ENCODE measurements at places on chromosomes 12 and 14. TPM values are rescaled to one million over a fixed set of nuclear protein-coding genes. Genes with fewer than 3 reads are reported as not detected.

DNA sequence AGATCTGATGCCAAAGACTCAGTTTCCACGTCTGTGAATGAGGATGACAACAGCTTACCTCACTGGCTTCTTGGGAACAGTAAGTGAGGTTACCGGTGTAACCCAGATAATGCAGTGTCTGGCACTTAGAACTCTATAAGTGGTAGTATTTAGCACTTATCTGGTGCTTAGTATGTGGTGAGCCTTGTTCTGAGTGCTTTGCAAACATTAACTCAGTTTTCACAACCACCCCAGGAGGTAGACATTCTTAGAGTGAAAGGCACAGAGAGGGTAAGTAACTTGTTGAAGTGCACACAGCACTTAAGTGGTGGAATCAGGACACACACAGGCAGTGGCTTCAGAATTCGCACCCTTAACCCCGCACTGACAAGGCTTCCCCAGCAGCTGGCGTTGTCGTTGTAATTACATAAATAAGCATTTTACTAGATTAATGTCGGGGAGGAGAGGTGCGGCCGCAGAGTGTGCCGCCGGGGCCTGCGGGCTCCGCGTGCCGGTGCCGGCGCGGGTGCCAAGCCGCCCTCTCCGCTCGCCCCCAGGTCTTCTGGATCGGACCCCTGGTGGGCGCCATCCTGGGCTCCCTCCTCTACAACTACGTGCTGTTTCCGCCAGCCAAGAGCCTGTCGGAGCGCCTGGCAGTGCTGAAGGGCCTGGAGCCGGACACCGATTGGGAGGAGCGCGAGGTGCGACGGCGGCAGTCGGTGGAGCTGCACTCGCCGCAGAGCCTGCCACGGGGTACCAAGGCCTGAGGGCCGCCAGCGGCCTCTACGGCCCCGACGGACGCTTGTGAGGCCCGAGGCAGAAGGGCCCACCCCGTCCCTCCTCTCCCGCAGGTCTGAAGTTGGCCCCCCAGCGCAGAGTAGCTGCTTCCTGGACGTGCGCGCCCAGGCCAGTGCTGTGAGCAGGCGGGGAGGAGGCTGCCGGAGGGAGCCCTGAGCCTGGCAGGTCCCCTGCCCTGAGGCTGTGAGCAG is 4.6 kb downstream of the AQP2 start:
- no peak for DNase-seq

DNA sequence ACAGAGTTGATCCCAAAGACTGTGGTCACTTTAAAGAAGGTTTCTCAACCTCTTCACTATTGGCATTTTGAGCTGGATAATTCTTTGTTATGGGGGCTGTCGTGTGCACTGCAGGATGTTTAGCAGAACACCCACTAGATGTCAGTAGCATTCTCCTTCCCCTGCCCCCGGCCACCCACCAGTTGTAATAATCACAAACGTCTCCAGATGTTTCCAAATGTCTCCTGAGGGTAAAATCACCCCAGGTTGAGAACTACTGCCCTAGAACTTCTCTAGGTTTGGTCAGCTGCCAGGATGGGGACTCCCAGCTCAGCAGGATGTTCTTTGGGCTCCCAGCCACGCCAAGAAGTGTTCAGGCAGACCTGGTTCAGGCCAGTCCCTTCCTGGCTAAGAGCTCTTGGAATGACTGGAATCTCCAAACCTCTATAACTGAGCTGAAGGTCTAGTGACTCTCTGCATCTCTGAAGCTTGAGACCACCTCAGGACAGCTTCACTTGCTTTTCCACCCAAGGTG is 12.5 kb upstream of the AJUBA start:
- DNase-seq: no peak

GRCh38 chr12:131176926-131177325 is 223.2 kb downstream of the ADGRD1 start:
- DNase-seq: no peak

GRCh38 chr12:56413392-56413791 is 35.8 kb downstream of the TIMELESS start:
- DNase-seq: no peak

- DNase-seq: no peak
These were observed 70.7 kb downstream of the CDK17 start for GRCh38 chr12:96329545-96329944.

- DNase-seq: no peak
These were observed 127.4 kb upstream of the ATP2B1 start for GRCh38 chr12:89836026-89836425.

DNA sequence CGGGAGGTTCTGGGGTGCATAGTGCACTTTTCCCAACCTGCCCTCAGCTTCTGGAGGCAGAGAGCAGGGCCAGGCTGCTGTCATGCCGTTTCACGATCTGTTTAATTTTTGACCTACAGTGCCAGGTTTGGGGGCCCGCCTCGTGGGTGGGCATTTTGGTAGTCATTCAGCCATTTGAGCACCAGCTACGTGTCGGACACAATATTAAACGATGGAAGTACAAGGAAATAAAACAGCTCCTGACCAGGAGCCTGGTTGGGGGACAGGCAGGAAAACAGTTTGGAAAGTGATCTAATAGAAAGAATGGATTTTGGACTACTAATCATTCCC is 708 bp downstream of the FNTB start:
- DNase-seq: no peak

- DNase-seq: no peak
These were observed 39.9 kb downstream of the C14orf132 start for GRCh38 chr14:96079066-96079465.

- DNase-seq: no peak
These were observed 11.4 kb downstream of the TIMM9 start for GRCh38 chr14:58415636-58416547.

DNA sequence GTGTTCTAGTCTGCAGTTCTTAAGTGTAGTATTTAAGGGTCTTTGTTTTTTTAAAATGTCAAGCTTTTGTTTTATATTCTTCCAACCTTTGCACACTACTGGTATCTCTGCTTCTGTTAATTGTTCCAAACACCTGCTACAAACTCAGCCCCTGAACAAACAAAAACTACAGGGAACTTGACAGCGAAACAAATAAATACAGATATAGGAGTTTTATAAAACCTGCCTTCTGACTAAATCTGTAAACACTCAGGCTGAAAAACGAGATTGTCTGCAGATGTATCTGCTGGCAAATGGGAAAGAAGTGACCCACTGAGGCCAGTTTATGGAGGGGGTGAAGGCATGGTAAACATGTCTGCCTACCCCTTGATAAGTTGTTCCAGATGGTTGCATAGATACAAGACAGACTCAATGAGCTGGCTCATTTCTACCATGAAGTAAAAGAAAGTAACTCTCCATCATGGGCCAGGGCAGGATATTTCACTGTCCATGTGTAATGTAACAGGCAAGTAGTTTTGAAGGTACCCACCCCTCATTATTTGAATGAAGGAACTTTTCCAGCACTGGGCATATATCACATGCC is 75.6 kb downstream of the LMO3 start:
- no peak for DNase-seq

The PPP2R5E gene
- 4.8 TPM for polyA plus RNA-seq
